Thymus (tissue), 14 donors: ENCODE measurements at places on chromosomes 1 and 21. TPM values are rescaled to one million over a fixed set of nuclear protein-coding genes. Genes with fewer than 3 reads are reported as not detected.

Gene TNFRSF25
- 29.1 TPM for total RNA-seq

Gene TFF2
- total RNA-seq, result not detected

Gene PGM1
- total RNA-seq, result 18.1 TPM

GRCh38 chr1:207863893-207864535 lies 46.9 kb downstream of the CD34 start:
- no peak for DNase-seq

DNA sequence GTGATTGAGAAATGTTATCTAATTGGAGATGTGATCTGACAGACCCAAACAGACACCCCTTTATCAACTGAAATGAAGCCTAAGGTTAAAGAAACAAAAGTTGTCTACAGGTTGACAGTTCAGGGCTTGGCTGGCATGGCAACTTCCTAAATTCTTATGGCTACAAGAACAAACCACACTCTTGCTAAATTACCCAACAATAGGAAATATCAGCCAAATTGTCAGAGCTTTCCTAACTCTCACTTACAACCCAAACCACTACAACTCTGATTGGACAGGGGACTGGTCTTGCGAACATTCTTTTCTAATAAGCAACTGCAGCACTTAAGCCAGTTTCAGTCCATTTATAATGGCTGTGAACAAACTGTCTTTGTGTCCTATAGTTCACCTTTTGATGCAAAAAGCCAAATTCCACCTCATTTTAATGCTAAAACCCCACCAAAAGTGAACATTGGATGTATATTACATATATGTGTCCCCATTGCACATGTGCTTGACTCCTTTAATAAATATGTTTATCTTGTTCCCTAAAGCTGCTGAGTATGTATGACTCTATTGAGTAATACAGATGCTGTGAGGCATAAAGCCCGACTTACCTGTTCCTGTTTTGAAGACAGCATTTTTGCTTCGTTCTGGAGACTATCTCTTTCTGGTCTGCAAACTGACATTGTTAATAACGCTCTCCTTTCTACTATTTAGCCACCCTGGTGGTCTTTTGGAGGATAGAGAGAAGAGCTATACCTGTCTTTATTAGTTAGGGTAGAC lies 101.3 kb upstream of the HMCN1 start:
- DNase-seq, result no peak

Gene HJV
- 0.38 TPM for total RNA-seq

Gene AIRE
- total RNA-seq, result 11.9 TPM

Gene AGT
- 2.3 TPM for total RNA-seq

DNA sequence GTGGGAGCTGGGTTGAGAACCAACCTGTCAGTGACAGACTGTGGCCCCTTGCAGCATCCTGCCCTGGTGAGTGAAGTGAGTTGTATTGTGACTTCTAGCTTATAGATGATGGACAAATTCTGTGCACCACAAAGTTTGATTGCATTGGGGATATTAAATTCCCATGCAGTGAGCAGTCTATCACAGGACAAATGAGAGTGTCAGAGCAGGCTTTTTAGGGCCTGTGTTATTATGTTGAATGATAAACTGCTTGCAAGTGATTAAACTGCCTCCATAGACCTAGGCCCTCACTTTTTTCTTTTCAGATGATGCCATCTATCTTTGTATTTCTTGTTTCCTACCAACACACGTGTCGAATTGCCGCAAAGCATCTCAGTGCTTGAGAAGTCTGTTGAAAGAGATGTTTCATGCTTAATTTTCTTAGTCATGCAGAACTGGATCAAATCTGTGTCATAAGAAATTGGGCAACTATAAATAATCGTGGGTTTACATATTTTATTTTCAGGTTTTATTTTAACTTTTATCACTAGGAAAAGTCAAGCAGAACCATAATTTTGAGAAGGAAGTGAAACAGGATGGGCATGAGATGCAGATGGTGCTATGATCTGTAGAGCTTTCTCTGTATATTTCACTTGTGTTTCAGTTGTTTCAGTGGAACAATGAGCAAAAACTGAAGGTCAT lies 199.2 kb downstream of the S1PR1 start:
- no peak for DNase-seq

GRCh38 chr1:172917972-172918371 lies 132.8 kb downstream of the TNFSF18 start:
- DNase-seq, result no peak

GRCh38 chr1:226827458-226827857 lies 43.0 kb upstream of the PSEN2 start:
- DNase-seq, result no peak

DNA sequence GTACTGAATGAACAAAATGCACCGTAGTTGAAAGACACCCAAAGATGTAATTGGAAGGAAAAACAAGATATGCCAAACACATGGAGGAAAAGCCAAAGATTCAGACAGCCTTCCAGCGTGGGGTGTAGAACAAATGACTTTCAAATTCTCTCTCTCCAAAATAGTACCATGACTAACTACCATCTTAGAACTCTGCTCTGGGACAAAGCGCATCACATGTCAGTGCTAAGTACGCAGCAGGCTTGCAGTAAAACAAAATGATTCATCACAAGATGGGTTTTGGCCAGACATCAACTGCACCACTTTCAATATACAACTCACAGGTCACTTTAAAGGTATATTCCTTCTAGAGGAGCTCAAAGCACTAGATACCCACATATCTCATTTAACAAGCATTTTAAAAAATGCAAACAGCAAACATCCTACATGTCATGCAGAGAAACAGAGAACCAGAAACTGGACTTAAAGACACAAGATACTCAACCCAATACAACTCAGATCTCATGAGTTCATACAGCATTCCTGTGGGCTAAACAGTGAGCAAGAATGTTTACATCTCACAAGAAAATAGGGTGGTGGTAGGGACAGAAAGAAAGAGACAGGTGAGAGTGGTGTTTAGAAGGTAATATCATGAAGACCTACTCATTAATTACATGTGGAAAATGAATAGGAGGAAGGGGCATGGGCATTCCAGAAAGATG lies 75.7 kb downstream of the BCAR3 start:
- no peak for DNase-seq

- no peak for DNase-seq
Measured at GRCh38 chr1:241934866-241935265, 22.7 kb upstream of the BECN2 start.

GRCh38 chr1:25204797-25205480 lies 27.4 kb downstream of the SYF2 start:
- peak; percentile 24 for DNase-seq

- DNase-seq, result no peak
Measured at GRCh38 chr1:80101159-80101558, 1094.6 kb upstream of the ADGRL4 start.

- DNase-seq, result no peak
Measured at GRCh38 chr1:98490099-98490498, 171.4 kb upstream of the SNX7 start.

- DNase-seq, result no peak
Measured at GRCh38 chr1:975896-976683, 5.8 kb downstream of the PERM1 start.

DNA sequence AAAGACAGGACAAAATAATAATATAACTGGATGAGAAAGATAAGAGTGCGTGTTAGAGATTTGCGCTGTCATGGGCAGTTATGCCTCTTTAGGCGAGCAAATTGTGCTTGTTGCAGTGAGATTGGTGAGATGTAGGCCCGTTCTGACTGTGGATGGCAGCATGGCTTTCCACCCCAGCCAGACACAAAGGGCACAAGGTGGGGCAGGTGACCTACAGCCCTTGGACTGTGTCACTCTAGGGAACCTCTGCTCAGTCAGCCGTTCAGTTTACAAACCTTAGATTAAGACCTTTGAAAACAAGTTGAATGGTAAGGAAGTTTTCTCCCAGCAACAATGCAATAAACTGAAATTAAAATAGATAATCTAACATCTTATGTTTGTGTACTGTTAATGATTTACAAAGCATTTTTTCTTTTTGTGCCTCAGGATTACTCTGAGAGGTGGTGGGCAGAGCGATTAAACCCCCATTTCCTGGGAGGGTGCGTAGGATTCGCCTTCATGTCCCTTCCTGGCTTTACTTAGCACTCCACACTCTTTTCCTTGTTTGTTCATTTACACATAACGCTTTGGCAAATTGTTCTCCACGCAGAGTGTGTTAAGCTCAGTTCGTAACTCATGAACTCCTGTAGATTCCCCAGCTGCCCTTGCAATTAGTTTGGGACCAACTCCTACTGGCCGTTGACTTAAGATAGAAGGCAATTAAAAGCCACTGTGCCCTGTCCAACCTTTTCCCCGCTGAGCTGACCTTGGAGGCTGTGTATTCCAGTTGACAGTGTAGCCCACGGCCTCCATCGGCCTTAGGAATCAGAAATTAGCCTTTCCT lies 58.1 kb upstream of the IGSF5 start:
- DNase-seq, result no peak

- DNase-seq, result no peak
Measured at GRCh38 chr1:41495210-41495948, 10.9 kb upstream of the EDN2 start.

Gene TIAM1
- 30.5 TPM for total RNA-seq

Gene CACHD1
- total RNA-seq, result 4.6 TPM

DNA sequence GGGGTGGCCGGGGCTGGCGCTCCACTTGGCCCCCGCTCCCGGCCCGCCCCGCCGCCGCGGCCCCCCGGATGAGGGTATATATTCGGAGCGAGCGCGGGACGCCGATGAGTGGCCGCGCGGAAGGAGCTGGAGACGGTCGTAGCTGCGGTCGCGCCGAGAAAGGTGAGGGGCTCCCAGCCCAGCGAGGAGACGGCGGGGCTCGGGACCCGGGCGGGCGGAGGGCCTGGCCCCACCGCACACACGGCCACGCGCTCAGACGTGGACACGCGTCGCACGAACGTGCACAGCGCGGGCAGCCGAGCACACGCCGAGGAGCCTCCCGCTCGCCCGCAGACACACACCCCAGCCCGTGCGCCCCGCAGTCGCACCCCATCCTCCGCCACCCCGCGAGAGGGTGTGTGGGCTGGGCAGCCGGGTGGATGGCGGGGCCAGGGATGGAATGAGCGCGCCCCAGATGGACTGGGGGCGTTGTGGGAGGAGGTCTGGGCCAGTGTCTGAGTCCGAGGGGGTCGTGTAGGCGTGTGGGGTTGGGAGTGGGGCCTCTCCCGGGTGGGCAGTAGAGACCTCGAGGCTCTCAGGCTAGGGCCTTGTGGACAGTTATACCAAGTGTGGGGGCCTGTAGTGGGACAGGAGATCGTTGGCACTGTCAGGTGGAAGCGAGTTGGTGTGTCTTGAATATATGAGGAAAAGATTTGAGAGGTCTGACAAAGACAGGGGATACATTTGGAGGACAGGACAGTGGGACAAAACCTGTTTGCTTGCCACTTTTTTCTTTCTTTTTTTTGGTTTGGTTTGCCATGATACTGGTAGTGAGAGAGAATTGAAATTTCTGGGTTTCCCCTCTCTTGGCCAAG lies at the start of gene UAP1:
Gene UAP1 (plus strand): TSS at position 107 of the 854 bp plus-strand sequence. CDS start 4,347 bp downstream, outside the sequence.
- peak; percentile 2 for DNase-seq

DNA sequence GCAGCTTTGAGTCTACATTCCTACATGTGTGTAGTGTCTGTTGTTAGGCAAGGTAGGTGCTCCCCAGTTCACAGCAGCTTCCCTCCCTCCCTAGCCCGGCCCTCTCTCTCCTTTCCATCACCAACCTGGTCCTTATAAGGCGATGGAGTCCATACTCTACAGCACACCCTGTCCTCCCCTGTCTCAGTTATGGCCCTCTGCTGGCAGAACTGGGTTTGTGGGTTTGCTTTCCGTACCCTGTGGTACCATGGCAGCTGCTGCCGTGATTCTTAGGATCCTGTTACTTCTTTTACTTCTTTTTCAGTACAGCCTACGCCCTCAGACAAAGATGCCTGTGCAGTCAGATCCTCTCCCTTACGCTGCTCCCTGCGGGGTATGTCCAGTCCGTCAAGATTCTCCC lies 31.7 kb downstream of the AK5 start:
- DNase-seq, result no peak

DNA sequence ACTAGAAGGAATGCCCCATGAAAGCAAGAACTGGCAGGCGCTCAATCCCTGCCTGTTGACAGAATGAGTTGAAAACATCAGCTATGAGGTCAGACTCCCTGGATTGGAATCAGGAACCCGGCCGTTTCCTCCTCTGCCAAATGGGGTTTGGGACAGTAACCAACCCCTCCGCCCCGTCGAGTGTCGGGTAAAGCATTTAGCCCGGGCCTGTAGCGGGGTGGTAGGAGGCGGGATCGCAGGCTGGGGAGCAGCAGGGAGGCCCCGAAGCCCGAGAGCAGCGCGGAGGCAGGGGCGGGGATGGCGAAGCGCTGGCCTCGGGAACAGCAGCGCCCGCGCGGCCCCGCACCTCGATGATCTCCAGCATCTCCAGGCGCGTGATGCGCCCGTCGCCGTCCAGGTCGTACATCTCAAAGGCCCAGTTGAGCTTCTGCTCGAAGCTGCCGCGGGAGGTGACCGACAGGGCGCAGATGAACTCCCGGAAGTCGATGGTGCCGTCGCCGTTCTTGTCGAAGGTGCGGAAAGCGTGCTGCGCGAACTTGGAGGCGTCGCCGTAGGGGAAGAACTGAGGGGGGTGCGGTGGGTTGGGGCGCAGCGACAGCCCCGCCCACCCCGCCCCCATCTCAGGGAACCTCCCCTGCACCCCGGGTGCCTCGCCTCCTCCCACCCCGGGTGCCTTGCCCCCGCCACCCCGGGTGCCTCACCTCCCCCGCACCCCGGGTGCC lies 7.5 kb downstream of the HPCAL4 start:
- DNase-seq, result no peak

GRCh38 chr1:210532223-210532598 lies 203.5 kb downstream of the HHAT start:
- DNase-seq, result no peak

- no peak for DNase-seq
Measured at GRCh38 chr1:180168786-180169639, 14.3 kb downstream of the QSOX1 start.

Gene ABCA4
- total RNA-seq, result 0.24 TPM

DNA sequence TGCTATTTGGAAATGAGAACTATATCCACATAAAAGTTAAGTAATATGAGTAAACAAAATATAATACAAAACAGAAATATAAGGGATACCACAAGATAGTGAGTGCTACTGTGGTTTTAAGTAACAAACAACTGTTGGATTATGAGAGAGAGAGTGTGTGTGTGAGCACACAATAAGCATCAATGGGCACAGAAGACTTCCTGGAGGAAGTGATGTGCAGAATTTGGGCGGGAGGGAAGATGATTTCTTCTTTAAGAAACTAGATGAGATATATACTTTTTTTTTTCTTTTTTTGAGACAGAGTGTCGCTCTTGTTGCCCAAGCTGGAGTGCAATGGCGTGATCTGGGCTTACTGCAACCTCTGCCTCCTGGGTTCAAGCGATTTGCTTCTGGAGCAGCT lies 7.9 kb upstream of the IER5 start:
- DNase-seq, result no peak

Gene LRRC3
- 0.24 TPM for total RNA-seq

Gene TP73
- 2.6 TPM for total RNA-seq

Gene MFAP2
- 6.8 TPM for total RNA-seq

GRCh38 chr1:157798211-157798610 lies 21.3 kb upstream of the FCRL2 start:
- DNase-seq, result no peak

- DNase-seq, result no peak
Measured at GRCh38 chr1:214967865-214968575, 114.5 kb upstream of the KCNK2 start.
